ENCODE measurements at places on chromosomes 16 and 17.

- DNase-seq: no peak
These were observed 27.8 kb upstream of the RHOT1 start for GRCh38 chr17:32114536-32114935.

DNA sequence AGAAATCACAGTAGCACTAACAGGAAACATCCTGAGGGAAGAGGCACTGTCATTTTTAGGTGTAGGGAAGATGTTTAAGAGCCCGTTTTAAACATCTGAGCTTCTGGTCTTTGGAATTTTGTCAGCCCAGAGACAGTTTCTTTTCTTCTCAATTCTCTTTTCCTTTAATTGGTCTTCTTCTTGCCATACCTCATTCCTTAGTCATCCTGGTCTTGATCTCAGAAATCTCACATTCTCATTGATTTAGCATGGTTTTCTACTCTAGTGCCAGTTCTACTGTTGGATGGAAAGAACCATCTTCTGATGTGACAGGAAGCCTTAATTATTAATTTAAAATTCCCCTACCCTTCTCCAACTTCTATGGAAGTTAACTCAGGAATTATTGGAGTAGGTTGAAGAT, 25.4 kb downstream of the BMERB1 start:
- no peak for DNase-seq

DNA sequence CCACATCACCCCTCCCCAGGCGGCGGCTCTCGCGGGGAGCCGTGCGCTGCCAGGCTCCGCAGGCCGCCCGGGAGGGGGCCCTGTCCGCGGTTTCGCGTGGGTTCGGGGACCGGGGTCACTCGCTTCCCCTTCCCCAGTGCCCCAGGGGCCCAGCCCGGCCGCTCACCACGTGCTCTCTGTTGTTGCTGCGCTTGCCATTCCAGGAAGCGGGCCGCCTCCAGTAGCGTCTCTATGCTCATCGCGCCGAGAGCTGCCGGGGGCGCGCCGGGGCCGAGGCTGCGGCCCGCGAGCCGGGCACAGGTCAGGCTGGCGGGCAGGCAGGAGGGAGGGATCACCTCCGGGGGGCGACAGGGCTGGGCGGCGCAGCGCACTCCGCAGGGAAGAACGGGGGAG, 390 bp downstream of the MNT start:
- no peak for DNase-seq

- DNase-seq: no peak
These were observed 4.5 kb upstream of the HSD17B1 start for GRCh38 chr17:42548070-42548837.

- DNase-seq: no peak
These were observed 26.0 kb downstream of the FCSK start for GRCh38 chr16:70480127-70481105.

- no peak for DNase-seq
These were observed 1.9 kb downstream of the HNF1B start for GRCh38 chr17:37742762-37743611.

- no peak for DNase-seq
These were observed 25.1 kb downstream of the TBX4 start for GRCh38 chr17:61477204-61477834.

DNA sequence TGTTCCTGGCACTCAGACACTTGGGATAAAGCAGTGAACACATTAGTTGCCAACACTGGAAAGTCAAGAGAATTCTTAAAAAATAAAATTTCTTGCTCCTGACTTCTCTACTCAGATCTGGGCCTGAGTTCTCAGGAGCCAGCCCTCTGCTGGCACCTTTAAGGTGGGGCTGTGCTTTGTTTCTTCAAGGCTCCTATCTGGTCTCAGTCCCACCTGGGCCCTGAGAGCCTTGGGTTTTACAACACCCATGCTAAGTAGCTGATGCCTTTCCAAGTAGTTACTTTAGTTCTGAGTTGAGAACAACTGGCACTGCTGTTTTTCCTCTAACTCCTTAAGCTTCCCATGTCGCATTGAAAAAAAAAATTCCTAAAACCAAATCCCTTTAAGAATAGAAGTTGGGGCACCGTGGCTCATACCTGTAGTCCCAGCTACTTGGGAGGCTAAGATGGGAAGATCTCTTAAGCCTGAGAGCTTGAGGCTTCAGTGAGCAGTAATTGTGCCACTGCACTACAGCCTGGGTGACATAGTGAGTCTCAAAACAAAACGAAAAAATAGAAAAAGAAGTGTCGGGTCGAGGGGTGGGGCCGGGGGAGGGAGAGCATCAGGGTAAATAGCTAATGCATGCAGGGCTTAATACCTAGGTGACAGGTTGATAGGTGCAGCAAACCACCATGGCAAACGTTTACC, 16.6 kb downstream of the CHAD start:
- no peak for DNase-seq

DNA sequence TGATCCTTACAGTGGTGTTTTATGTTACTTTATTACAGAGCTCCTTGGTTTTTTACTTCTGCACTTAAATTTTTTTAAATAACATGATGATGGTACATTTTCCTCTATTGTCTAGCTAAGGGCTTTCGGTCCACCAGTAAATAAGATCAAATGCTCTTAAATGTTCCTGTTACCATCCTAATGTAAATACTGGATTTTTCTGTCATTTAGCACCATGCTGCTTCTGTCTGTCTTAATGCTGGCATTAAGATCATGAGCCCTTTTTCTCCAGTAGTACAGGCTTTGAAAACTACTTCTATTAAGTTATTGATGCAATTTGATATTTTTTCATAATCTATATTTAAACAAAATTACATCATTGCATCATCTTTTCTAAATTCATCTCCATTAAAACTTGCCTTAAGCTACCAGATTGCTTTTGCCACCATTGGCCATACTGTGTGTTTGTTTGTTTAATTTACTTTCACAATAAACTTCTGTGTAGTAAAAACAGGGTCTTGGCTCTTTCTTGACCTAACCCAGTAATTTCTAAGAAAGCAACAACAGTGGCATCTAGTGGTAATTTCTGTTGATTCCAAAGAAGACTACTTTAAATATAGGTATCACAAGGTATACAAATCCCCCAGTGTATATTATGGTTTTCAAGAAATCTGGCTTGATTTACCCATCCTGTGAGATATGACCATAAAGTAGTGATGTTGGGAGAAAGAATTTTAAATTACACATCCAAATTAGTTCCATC, 9.0 kb upstream of the PHAF1 start:
- no peak for DNase-seq

GRCh38 chr17:10094797-10095196, 103.6 kb downstream of the GAS7 start:
- no peak for DNase-seq

DNA sequence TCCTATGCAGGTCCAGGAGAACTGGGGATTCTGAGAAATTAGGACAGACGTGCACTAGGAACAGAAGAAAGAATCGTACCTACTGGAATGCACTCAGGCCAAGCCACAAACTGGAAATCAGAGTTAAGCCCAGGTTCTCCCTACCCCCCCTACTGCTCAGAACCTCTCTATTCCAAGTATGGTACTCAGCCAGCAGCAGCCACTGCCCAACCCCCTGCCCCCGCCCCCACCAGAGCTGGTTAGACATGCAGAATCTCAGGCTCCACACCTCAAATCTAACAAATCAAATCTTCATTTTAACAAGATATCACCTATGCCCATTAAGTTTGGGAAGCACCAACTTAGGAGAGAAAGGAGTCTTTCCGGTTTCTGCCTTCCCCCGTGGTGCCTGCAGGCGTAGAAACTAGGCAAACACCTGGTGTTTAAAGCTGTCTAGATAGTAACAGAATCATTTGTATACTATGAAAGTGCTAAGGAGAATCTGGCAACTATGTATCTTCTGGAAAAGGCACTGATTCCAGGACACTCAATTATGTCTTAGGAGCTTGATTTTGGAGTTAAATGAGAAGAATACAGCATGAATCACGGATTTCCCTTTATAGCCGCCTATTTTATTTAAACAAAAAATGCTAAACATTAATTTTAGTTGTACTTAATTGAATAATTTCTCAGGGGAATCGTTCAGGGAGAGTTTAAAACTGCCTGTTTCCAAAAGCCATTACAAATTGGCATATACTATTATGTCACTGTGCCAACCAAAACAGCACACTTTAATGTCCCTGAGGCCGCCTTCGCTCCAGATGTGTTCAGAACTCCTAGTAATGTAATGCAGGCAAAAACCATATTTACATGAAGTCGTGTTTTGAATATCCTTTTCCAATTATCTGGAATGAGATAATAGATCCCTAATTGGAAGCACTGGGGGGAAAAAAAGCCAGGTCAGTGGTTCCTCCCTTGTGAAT, 166.5 kb downstream of the STX8 start:
- DNase-seq: no peak

DNA sequence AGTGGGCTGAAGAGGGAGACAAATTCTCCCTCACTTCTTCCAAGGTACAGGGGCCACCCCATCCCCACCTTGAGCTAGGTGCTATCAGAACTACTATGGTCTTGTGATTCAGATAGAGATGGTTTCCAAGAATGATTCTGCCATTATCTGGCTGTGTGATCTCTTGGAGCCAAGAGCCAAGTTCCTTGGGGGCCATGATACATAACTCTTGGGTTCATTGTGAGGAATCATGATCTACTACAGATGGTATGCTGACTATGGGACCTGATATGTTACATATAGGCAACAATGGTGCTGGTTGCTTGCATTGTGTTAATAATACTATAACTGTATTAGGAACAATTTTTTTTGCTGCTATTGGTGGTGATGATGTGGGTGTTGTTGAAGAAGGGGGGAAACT, 45.7 kb downstream of the DYNLRB2 start:
- no peak for DNase-seq

GRCh38 chr17:60079401-60080243, 901 bp upstream of the HEATR6 start:
- no peak for DNase-seq

- no peak for DNase-seq
These were observed 179.1 kb upstream of the CACNG5 start for GRCh38 chr17:66655861-66656260.
